GM23338 (cell line): ENCODE measurements at places on chromosomes 2 and 18. TPM values are rescaled to one million over a fixed set of nuclear protein-coding genes. Genes with fewer than 3 reads are reported as not detected.
A peak's percentile ranks its signal among the peaks of the same experiment; 100 is the strongest.

- DNase-seq: peak; percentile 3
These were observed 189.6 kb upstream of the TNP1 start for GRCh38 chr2:217049422-217049821.

DNA sequence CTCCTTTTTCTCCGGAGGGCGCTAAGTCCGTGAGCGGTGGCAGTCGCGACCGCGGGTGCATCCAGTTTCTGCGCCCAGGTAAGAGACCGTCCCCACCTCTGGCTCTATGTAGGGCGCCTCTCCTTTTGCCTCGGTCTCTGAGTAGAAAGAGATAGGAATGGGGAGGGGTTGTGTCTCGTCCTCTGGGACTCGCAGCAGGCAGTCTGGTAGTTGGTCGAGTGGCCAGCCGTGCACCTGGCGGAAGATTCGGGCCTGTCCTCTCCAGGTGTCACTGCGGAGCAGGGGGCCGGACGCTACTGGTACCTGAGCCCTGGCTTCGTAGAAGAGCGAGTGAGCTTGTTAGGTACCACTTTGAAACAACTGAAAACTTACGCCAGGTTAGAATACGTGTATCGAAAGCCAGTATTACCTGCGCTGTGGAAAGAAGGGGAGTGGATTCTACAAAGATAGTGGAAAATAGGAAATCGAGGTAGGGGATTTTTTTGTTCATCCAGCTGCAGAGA lies 403 bp downstream of the MAP2 start:
- DNase-seq: peak; percentile 78

DNA sequence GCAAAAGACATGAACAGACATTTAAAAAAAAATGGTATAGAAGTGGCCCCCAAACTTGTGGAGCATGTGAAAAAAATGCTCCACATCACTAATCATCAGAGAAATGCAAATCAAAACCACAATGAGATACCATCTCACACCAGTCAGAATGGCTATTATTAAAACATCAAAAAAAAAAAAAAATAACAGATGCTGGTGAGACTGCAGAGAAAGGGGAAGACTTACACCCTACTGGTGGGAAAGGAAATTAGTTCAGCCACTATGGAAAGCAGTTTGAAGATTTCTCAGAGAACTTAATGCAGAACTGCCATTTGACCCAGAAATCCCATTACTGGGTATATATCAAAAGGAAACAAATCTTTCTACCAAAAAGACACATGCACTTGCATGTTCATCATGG lies 164.8 kb downstream of the RIT2 start:
- no peak for DNase-seq

DNA sequence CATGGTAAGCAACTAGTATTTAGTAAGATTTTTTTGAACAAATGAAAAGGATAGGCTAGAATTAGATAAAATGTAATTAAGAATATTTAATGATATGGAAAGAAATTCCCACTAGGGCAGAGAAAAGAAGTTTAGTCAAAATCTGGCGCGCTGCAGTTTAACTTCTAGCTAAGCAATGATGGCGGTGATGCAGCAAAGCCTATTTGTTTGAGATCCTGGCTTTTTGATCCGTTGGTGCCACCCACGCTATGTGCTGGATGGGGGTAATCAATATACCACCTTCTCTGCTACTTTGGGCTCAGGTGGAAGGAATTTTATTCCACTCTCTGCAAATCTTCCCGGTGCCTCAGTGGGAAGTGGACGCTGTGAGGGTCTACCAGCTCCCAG lies 421 bp upstream of the FAM171B start:
- peak; percentile 35 for DNase-seq

- DNase-seq: no peak
These were observed 36.2 kb downstream of the WIPF1 start for GRCh38 chr2:174561283-174561971.

GRCh38 chr18:1797235-1797634 lies 774.1 kb downstream of the METTL4 start:
- DNase-seq: no peak

DNA sequence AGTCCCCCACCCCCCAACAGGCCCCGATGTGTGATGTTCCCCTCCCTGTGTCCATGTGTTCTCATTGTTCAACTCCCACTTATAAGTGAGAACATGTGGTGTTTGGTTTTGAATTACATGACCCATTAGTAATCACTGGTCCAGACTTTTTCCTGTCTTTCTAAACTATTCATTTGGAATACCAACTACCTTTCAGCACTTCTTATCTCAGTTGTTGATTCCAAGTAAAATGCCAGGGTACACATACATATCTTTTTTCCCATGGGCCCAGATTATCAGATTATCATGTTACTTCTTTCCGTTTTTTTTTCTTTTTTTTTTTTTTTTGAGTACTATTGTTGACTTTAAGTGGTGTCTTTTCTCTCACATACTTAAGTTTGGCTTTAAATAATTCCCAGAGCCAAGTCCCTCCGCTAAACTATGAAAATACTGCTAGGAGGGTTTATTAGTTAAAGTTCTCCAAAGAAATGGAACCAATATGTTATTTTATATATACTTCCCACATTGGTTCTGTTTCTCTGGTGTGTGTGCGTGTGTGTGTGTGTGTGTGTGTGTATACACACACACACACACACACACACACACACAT lies 389.3 kb downstream of the IRS1 start:
- DNase-seq: no peak

DNA sequence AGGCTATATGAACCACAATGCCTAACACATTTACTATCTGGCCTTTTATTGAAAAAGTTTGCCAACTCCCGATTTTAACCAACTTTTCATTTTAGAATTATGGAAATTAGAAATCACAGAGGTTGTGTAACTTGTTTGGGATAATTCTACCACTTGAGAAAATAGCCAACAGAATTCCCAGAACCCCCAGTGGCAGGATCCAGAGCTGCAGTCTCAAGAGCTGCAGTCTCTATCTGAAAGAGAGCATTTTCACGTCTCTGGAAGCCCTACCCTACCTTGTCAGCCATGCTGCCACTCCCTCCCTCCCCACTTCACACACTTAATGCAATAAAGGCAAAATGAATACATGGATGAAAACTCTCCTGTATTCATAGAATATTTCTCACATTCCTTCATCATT lies 23.4 kb upstream of the TSPYL6 start:
- peak; percentile 28 for DNase-seq

DNA sequence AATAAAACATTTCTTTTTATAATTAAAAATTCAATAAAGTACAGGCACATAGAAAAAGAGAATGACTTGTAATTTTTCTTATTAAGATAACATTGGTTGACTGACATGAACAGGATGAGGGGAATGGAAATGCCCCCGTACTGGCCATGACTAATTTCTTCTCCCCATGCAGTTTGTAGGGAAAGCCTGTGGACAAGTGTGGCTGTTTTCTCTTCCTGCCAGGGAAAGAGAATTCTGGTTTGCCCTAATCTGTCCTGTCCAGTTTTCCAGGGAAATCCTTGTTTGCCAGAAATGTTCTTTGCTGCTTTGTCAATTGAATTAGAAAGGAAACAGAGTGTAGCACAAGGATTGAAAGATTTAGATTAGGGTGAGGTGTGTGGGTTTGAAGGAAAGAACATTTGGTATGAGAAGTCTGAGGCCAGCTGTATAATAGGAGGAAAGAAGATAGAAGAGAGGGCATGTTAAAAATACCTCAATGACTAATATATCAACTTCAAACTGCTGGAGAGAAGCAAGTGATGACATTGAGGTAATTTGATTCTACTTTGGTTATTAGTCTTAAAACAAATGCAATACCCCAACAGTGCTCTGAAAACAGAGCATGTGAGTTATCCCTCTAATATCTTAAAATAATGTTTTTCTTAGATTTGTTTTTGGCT lies 593.9 kb upstream of the ZNF804A start:
- DNase-seq: no peak

GRCh38 chr2:177074099-177074710 lies 138.4 kb upstream of the HNRNPA3 start:
- no peak for DNase-seq

GRCh38 chr2:75558786-75559679 lies 1.7 kb downstream of the EVA1A start:
- no peak for DNase-seq

DNA sequence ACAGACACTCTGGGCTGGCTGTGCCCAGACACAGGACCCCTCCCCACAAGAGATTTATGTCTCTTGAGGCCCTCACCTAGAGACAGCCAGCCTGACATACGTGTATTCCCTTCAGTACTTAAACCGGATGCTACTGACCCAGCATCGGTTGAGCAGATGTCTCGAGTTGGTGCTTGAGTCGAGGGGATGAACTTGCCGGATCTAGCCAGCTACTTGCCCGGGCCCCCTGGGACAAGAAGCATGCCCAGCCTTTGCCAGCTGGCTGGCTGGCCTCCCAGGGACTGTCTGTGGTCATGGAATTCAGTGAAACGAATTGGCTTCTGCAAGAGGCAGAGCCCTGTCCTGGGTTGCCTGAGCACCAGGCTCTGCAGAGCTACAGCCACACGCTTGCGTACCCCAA lies 36.0 kb downstream of the DNMT3A start:
- no peak for DNase-seq

DNA sequence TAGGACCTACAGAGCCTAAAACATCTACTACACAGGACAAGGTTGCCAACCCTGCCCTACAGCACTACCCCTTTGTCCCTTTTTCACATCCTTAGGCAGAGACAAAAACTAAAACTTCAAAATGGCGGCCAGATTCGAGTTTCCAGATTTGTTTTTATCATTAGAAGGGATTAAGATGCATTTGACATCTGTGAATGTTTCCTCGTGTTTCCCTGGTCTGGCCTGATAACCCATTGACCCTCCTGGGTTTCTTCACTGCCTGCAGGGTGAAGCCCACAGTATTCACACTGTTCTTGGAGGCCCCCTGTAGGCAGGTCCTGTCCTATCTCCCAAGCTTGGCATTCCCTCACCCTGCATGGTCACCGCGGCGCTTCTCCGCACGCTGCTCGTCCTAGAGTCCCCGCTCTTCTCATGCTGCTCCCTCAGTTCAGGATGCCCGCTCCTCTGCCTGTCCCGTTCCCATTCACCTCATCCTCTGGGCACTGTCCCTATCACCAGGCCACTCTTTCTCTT lies 67.6 kb downstream of the TPGS2 start:
- peak; percentile 44 for DNase-seq

GRCh38 chr2:9149726-9150567 lies 56.7 kb upstream of the ASAP2 start:
- DNase-seq: no peak

GRCh38 chr2:219332542-219332941 lies at the start of gene RESP18:
RESP18 (minus strand) TSS chr2:219332744.
- peak; percentile 84 for DNase-seq

GRCh38 chr2:134628453-134628852 lies 90.3 kb downstream of the TMEM163 start:
- DNase-seq: no peak

GRCh38 chr18:6868033-6868432 lies 138.5 kb downstream of the ARHGAP28 start:
- no peak for DNase-seq

CHST9 gene
- total RNA-seq: 14.3 and 15.5 TPM in 2 replicates

LIPG gene
- 17.2 and 17.7 TPM in 2 replicates for total RNA-seq

ST6GAL2 gene
- total RNA-seq: 23.2 and 25.7 TPM in 2 replicates

BCL2 gene
- 4.0 and 7.3 TPM in 2 replicates for total RNA-seq

FHL2 gene
- 30.9 and 35.7 TPM in 2 replicates for total RNA-seq

EFR3B gene
- 10.7 and 11.8 TPM in 2 replicates for total RNA-seq

CPO gene
- total RNA-seq: 0.94 TPM in 1 of 2 replicates, not detected in the other

CCDC150 gene
- 30.2 and 56.3 TPM in 2 replicates for total RNA-seq

ATAD2B gene
- 19.3 and 24.3 TPM in 2 replicates for total RNA-seq
